Activated naive CD4-positive, alpha-beta T cell (primary cell): ENCODE measurements at places on chromosomes 1 and 21.

GRCh38 chr1:37420456-37420855 is 53.9 kb upstream of the ZC3H12A start:
- DNase-seq: no peak

GRCh38 chr1:10529091-10529490 is 54.3 kb downstream of the PEX14 start:
- no peak for DNase-seq

DNA sequence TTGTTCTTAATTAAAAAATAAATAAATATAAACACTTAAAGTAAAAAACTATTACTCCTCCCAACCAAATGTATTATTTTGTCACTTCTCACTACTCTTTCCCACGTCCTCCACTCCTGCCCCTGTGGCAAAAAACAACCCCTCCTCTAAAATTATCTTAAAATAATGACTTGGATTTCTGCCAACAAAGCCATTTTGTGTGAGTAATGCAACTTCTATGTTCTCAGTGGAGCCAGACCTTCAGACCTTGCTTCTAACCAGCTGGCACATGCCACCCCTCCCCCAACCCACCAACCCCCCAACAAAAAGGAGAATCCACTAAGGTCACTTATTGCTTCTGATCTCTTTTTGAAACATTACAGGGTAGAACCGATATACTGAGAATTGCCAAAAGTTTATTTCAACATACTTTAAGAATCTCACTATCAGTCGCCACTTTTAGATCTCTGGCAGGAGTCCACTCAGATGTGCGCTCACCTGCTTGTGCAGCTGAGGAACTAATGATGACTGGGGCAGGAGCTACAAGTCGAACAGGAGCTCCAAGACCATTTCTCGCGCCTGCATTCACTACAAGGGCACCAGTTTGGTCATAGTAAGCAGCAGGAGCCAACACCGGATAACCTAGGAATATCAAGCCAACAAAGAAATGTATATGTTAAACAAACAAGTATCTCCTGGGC is 58.3 kb upstream of the SDC3 start:
- DNase-seq: no peak

GRCh38 chr1:24875257-24875656 is 54.8 kb downstream of the RUNX3 start:
- DNase-seq: no peak

DNA sequence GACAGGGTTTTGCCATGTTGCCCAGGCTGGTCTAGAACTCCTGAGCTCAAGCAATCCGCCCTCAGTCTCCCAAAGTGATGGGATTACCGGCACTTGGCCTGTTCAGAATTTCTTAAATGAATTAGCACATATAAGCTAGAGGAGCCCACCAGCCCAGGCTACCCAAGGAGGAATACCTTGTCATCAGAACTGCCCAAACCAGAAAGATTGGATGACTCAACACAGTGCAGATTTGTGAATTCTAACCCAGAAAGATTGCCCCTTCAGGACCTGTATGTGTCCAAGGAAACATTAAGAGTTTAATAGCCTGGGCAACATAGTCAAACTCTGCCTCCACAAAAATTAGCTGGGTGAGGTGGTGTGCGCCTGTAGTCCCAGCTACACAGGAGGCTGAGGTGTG is 14.0 kb upstream of the LIN9 start:
- no peak for DNase-seq

DNA sequence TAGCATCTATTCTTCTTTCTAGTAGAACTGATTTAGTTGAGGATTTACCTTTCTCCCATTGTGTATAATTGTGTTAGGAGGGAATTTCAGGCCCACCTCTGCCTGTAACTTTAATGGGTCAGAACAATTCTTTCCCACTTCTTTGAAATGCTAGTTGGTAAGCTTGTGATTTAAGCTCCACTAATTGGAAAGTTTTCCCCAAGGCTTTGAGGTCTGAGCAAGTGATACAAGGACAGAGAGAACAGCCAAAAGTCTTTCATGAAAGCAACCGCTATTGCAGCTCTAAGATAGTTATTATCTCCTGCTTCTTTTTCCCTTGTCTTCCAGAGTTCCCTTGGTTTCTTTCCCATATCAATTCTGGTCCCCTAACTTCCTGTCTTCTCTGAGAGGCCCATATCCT is 38.7 kb upstream of the PDC start:
- no peak for DNase-seq

DNA sequence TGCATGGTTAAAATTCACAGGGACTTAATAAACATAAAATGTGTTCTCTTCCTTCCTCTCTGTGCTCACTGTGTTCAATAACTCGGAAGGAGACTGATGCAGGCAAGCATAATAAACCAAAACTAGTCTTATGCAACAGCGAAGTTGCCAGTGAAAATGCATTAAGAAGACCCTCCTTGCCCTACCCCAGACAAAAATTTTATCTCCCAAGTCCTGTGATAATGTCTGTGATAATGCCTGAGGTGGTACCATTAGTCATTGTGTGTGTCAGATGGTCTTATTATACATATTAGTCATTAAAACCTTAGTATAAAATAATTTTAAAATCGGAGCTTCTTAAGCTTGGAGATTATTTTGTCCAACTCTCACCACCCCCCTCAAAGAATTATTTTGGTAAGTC is 97.8 kb downstream of the NGF start:
- DNase-seq: no peak

GRCh38 chr1:208562151-208562960 is 318.2 kb upstream of the PLXNA2 start:
- DNase-seq: no peak

DNA sequence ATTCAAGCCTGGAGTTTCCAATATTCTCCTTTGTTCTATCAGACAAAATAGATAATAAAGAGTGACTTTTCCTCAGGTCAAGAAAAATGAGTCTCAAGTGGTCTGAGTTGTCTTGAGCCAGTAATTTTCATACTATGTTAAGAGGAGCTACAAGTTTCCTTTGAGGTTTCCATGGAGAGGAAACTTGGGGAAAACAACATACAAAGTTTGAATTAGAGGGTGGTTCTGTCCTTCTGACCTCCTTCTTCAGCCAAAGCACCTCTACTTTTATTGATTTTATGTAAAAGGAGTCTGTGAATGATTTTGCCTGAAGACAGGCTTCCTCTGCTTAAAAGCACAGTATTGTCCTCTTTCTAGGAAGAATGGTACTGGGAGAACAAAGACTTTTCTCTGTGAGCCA is 497.2 kb upstream of the PKN2 start:
- DNase-seq: no peak
